ENCODE measurements at places on chromosomes 12 and 14.

DNA sequence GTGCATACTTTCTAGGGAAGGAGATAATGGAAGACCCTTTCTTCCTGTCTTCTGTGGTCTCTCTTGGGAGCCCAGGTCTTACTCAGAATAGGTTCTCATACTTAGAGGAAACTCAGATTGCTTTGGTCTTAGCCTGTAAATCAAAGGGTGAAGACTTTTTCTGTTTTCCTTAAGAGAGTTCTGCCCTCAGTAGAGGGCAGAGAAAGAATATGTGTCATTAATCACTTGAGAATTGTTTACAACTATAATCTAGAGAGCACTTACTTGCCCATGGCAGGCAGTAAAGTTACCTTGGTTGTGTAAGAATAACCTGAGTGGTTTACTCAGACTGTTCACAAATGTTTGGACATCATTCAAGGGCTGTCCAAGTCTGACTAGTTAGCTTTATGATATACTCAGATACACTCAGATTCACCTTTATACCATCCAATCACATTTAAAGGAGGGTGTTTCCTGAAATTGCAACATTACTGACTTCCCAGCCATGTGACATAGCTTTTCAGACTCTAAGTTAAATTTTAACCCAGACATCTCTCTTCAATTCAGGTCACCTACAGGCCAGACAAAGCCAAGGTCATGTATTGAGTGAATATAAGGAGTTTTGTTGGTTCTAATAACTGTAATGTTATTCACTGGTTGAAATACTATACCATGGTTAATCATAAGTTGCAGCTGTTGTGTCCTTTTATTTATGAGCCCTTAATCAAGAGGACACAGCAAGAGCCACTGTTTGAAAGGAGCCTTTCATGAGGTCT, 372.2 kb downstream of the RAD51B start:
- DNase-seq, result peak; percentile 78

- DNase-seq, result peak; percentile 53
These were observed 61.4 kb downstream of the MYF5 start for GRCh38 chr12:80778005-80778541.

DNA sequence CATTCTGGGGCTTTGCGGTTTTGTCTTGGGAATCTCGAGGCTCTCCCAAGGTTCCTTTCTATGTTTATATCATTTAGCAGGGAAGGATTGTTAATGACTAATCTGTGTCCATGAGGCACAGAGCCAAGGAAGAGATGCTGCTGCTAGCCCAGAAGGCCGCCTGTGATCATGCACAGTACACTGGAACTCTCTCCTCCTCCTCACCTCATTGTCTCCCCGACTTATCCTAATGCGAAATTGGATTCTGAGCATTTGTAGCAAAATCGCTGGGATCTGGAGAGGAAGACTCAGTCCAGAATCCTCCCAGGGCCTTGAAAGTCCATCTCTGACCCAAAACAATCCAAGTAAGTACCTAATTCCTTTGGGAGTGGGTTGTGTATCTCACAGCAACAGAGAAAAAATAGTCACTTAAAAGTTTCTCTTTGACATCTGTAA, at the start of gene NR1H4:
TSS of gene NR1H4 (plus strand) at position 151 of the 435 bp plus-strand sequence. CDS start 19,458 bp downstream, outside the sequence.
- DNase-seq, result peak; percentile 6

DNA sequence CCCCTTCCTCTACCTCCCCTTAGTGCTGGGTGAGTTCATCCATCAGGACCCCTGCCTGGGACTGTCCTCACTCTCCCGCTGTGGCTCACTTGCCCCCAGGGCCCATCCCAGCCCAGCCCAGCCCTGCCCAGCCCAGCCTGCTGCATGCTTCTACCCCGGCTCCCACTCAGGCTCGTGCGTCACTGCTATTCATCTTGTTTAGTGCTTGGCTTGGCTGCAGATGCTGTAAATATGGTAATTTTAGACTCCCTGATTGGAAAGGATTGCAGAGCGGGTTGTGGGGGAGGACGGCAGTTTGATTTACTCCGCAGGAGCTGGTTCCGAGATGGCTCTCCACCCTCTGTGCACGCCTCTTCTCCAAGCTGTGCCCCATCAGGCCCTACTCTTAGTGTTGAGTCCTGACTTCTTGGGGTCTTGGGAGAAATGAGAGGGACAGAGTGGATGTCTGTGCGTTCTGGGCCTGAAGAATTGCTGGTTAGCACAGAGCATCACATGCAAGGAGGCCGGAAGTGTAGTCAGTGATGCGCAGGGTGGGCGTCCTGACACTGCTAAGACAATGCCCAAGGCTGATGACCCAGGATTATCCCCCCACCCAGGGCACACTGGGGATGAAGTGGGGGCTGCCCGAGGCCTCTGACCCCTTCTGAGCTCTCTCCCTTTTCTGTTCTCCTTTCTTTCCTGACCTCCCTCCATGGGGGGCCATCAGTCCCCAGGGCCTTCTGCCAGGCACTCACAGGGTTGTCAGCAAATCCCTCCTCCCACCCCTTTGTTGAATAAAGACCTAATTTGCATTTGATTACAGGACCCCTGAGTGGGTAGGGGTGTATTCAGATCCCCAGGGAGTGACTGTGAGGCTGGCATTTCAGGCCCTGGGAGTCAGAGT, 244.4 kb downstream of the ZFP36L1 start:
- DNase-seq, result peak; percentile 99

- no peak for DNase-seq
These were observed 16.2 kb upstream of the RIN3 start for GRCh38 chr14:92497391-92497790.

DNA sequence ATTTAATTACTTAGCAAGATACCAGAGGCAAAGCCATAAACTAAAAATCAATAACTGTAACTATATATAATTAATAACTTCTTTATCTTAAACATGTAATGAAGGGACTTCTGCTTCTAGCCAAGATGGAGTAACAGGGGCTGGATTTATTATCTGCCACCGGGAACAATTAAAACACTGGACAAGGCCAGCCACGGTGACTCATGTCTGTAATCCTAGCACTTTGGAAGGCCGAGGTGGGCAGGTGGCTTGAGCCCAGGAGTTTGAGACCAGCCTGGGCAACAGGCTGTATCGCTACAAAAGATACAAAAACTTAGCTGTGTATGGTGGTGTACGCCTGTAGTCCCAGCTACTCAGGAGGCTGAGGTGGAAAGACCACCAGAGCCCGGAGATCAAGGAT, 113.6 kb downstream of the TAOK3 start:
- DNase-seq, result no peak

Data from HTR-8/SVneo (cell line).